ENCODE measurements at places on chromosomes 3 and 15.

GRCh38 chr3:97021778-97022177 lies 207.4 kb downstream of the EPHA6 start:
- no peak for DNase-seq

DNA sequence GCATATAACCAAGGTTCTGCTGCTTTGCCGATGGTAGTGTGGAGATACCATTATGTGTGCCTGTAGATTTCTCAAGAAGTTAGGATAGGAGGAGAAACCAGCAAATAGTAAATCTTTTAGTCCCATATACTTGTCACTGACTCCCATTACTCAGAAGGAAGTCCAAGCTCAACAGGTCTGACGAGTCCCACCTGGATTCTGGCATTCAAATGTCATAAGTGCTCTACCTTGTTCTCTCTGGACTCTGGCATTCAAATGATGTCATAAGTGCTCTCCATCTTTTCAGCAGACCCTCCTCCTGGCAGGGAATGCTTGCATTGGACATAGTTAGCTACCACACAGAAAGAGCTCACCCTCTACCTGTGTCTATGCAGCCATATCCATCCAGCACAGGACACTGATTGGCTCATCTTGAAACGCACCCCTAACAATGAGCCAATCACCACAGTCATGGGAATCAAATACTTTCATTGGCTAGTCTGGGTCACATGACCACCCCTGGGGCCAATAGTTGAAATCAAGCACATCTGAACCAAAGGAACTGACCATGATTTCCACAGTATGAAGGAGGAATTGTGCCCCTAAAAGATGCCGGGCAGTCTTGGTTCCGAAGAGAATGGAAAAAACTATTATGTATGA lies 205.0 kb upstream of the ADAMTS9 start:
- DNase-seq: no peak

GRCh38 chr3:198107840-198108734 lies 148.1 kb downstream of the LMLN start:
- no peak for DNase-seq

DNA sequence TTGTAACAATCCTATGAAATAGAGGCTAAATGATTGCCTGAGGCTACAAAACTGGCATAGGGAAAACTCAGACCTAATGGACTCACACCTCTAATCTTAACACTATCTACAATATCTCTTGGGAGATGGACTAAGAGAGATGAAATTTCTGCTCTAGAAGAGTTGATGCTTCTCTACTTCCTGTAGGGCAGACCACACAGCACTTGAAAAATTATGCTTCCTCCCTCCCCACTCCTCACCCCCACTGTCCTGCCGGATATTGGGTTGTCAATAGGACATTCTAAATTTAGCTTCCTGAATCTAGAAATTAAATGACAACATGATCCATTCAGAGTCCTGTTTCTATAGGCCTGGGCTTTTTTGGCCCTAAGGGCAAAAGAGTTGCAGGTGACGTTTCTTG lies 295.6 kb downstream of the GAP43 start:
- DNase-seq: no peak

DNA sequence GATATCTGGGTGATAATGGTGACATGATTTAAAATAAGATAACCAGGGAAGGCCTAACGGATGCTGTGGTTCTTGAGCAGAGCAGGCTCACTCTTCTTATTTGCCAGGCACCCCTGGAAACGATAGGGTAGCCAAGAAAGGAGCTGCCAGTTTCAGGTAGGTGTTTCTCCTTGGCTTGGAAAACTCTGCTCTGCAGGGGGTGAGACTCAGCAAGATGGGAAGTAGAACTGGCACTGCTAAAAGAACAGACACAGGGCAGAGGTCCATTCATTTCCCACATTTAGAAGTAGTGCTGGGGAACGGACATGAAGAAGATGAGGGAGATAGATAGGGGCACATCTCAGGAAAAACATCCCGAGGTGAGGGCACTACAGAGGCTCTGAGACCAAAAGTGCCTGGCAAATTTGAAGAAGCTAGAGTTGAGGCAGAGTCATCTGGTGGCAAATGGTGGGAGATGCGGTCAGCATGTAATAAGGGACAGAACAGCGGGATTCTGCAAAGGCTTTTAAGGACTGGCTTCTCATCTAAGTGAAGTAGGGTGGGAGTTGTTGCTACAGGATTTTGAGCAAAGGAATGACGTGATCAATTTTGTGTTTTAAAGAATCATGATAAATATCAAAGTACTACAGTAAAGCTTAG lies 323.4 kb upstream of the PLSCR5 start:
- DNase-seq: no peak

- no peak for DNase-seq
These were observed 154.1 kb upstream of the LPP start for GRCh38 chr3:187999821-188000220.

- DNase-seq: no peak
These were observed 11.6 kb downstream of the LPP start for GRCh38 chr3:188165596-188165995.

DNA sequence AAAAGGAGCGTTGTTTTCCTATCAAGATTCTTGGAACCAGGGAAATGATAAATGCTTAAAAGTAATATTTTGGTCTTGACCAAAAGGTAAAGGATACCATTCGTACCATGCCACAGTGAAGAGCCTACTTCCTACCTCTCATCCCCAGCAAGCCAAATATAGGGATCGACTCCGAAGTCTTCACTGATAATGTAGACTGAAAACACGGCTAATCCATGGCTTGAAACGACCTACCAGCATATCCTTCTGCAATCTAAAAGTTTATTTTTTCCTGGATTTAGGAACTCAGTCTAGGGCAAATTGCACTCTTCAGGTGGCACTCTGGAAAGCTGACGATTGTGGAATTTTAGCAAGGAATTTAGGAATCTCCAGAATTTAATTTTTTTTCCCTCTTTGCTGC lies 1.9 kb upstream of the SEMA6D start:
- DNase-seq: no peak

- no peak for DNase-seq
These were observed 121.9 kb upstream of the ARHGEF3 start for GRCh38 chr3:56923526-56924224.

Measured in activated CD4-positive, alpha-beta T cell treated with anti-CD3 and anti-CD28 coated beads for 1 hour (primary cell).